ENCODE measurements at places on chromosomes 16 and 17. TPM values are rescaled to one million over a fixed set of nuclear protein-coding genes. Genes with fewer than 3 reads are reported as not detected.

The CDRT15L2 gene
- not detected for total RNA-seq

DNA sequence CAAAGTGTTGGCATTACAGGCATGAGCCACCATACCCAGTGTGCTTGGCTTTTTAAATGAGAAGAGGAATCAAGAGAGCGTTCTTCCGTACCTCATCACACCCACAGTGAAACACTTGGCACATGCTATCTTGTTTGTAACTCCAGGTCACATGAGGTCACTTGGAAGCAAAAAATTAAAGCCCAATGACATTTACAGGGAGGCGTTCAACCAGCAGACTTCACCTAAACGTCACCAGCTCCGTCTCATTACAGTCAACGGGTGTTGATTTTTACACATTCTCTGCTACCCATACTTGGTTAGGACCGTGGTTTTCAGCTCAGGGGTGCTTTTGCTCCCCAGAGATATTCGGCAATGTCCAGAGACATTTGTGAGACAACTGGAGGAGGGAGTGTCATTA, 127.0 kb downstream of the XYLT1 start:
- H3K4me1 ChIP-seq = peaks cover 7% of the 10 kb centered on the region
- H3K27ac ChIP-seq = no peak overlapping the region
- no peaks in the 10 kb centered on the region for H3K36me3 ChIP-seq
- no peak for DNase-seq
- H3K4me3 ChIP-seq = no peak overlapping the region

DNA sequence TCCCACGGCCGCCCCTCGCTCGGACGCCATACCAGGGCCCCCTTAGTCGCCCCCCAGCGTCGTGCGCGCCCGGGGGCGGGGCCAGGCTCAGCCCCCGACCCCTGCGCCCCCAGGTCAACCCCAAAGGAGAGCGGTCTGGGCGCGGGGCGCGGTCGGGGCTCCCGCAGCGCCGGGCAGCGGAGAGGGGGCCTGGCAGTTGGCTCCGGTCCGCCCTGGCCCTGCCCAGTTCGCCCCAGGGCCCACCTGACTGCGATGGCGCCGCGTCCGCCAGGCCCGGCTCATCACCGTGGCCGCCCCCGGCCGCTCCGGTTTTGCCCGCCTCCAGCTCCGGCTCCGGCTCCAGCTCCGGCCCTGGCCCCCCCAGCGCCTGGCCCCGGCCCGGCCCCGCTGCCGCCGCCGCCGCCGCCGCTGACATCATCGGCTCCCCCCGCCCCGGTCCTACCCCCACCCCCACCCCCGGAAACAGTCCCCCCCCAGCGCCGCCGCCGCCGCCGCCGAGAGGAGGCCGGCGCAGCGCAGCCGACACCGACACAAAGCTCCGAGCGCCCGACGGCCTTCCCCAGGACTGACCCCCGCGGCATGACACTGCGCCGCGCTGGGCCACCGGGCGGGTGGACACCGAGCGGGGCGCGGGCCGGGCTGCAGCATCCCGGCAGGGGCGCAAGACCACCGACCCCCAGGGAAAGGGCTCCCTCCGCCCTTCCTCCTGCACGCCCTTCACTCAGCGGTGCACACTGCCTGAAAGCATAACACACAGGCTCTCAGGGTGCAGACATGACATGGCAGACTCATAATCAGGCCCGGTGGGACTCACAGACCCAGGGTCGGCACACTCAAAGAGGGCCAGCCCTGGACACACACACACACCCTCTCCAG, at the start of gene ZBTB4:
TSS of gene ZBTB4 (minus strand) at position 419 of the 876 bp plus-strand sequence. CDS start 12,830 bp downstream, outside the sequence.
- peak; percentile 55 for DNase-seq
- peaks cover 9% of the 10 kb centered on the region for H3K36me3 ChIP-seq
- H3K27ac ChIP-seq = peak within 1 kb of the TSS; percentile 96
- H3K4me3 ChIP-seq = peak within 1 kb of the TSS; percentile 95
- H3K4me1 ChIP-seq = peaks cover 56% of the 10 kb centered on the region

The HBA1 gene
- total RNA-seq = not detected

GRCh38 chr17:49567871-49568694, 7.6 kb upstream of the NXPH3 start:
- peak overlapping the region; percentile 32 for H3K4me3 ChIP-seq
- no peaks in the 10 kb centered on the region for H3K36me3 ChIP-seq
- no peak overlapping the region for H3K27ac ChIP-seq
- DNase-seq = peak; percentile 88

DNA sequence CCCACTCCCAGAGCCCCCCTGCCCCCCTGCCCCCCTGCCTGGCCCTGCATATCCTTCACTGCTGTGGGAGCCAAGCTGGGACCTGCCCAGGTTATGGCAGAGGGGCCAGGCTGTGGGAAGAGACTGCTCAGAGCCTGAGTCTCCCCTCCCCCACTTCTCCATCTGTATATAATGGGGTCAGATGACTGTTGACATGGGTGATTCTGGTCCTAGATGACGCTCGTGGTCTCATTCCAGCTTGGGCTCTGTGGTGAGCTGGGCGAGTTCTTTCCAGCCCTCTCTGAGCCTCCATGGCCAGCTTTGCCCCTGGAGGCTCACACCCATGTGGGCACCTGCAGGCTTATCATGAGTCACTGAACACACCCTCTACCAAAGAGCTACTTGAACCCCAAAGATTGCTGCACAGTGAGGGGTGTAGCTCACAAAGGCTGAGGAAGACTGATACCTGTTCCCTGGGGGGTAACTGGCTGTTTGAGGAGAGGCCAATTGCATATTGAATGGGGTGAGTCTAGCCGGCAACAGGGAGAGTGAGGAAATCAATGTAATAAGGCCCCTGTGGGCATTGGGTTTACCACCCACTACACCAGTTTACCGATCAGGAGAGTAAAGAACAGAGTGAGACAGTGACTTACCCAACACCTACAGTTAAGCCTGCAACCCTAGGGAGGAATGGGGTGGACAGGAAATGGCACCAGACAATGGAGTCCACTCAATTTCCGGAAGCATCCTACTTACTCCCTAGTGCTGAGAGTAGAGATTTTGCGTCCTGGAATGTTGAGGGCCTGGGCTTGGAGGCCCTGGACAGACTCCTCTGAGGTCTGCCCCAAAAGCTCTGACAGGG, 4.2 kb upstream of the SREBF1 start:
- H3K27me3 ChIP-seq = no peaks in the 10 kb centered on the region
- no peak overlapping the region for H3K4me3 ChIP-seq
- H3K27ac ChIP-seq = peak overlapping the region; percentile 92

The UBE2G1 gene
- total RNA-seq = 39.8 TPM

GRCh38 chr17:22128723-22129122, 436.4 kb downstream of the KCNJ18 start:
- no peak for DNase-seq
- no peaks in the 10 kb centered on the region for H3K4me1 ChIP-seq
- no peaks in the 10 kb centered on the region for H3K36me3 ChIP-seq
- H3K4me3 ChIP-seq = no peak overlapping the region
- no peaks in the 10 kb centered on the region for H3K27me3 ChIP-seq

- no peaks in the 10 kb centered on the region for H3K4me1 ChIP-seq
- no peak overlapping the region for H3K4me3 ChIP-seq
- H3K36me3 ChIP-seq = peaks cover 46% of the 10 kb centered on the region
- no peak overlapping the region for H3K27ac ChIP-seq
- no peak for DNase-seq
- no peaks in the 10 kb centered on the region for H3K27me3 ChIP-seq
Observed at GRCh38 chr16:57252148-57252721, 7.2 kb downstream of the ARL2BP start.

DNA sequence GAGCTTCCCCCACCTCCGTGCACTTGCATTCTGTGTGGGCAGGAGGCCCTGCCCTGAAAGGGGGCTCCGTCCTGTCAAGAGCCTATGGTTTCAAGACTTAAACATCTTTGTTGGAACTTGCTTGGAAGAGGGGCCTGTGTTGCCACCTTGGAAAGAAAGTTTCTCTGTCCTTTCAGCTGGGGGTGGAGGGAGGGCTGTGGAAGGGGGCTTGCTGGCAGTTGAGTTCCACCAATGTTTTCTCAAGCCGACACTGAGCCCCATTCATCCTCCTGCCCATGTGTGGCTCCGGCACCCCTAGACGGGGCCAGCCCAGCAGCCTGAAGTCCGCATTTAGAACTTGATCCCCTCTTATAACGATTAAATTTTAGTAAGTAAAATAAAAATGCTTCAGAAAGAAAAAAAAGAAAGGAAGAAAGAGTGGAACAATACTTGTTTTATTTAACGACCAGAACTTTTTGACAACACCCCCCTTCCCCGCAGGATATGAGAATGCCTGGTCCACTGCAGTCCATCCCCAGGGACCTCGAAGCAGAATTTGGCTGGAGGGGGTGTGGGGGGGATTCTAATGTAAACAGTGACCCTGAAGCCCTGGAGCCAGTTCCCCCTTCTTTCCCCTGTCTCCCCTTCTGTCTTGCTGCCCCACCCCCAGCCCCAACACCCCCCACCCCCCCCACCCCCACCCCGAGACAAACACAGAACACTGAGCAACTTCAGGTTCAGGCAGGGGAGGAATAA, 26.9 kb upstream of the CLEC18A start:
- DNase-seq = no peak
- peaks cover 47% of the 10 kb centered on the region for H3K4me1 ChIP-seq
- no peak overlapping the region for H3K4me3 ChIP-seq
- peaks cover 19% of the 10 kb centered on the region for H3K36me3 ChIP-seq

The FZD2 gene
- 17.5 TPM for total RNA-seq

The TEKT1 gene
- total RNA-seq = 0.03 TPM

DNA sequence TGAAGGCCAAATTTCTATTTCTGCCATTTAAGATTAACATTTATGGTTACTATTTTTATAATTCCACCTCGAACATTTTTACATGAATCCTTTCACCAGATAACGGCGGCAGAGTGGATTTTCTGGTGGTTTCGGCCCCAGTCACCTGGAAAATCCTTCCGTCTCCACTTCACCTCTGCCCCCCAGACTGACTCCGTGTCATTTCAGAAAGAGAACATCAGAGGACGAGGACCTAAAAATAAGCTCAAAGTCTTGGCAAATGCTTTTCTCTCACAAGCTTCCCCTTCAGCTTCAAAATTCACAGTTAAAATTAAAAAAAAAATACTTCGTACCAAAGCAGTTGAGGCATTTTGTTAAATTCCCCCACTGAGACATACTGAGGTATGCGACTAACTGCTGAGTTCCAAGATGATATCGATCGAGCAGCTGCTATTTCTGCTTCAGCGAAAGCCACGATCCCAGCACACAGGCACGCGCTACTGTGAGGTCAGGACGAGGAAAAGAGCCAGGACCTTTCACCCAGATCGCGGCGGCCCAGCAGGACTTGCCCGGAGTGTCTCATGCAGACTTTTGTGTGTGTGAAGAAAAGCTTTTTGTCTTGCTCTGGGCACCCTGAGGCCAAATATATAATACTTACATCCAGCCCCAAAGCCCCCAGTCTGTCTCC, 36.8 kb downstream of the ASPA start:
- H3K4me3 ChIP-seq = no peak overlapping the region
- H3K4me1 ChIP-seq = no peaks in the 10 kb centered on the region
- no peaks in the 10 kb centered on the region for H3K27me3 ChIP-seq
- H3K27ac ChIP-seq = no peak overlapping the region
- no peak for DNase-seq
- H3K36me3 ChIP-seq = no peaks in the 10 kb centered on the region
